Pancreas (tissue), 10 donors: ENCODE measurements at places on chromosomes 11 and 22.

GRCh38 chr22:46084943-46085827 is 65.1 kb upstream of the PPARA start:
- peak; percentile 92 for DNase-seq

- DNase-seq = no peak
Observed at GRCh38 chr11:83693306-83693992, 407.3 kb upstream of the CCDC90B start.

DNA sequence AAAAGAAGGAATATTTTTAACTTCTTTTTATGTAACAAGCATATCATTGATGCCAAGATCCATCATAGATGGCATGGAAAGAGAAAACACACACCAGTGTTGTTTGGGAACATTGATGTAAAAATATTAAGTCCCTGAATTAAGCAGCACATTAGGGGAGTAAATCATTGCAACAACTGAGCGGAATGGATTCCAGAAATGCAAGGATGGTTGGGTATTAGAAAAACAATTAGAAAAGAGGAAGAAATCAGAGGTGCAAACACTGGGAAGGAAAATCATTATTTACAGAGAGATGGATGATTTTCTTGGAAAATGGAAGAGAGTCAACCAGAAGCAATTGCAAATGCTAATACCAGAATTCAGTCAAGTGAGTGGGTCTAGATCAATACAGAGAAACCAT is 8.1 kb downstream of the SMIM38 start:
- DNase-seq = no peak

DNA sequence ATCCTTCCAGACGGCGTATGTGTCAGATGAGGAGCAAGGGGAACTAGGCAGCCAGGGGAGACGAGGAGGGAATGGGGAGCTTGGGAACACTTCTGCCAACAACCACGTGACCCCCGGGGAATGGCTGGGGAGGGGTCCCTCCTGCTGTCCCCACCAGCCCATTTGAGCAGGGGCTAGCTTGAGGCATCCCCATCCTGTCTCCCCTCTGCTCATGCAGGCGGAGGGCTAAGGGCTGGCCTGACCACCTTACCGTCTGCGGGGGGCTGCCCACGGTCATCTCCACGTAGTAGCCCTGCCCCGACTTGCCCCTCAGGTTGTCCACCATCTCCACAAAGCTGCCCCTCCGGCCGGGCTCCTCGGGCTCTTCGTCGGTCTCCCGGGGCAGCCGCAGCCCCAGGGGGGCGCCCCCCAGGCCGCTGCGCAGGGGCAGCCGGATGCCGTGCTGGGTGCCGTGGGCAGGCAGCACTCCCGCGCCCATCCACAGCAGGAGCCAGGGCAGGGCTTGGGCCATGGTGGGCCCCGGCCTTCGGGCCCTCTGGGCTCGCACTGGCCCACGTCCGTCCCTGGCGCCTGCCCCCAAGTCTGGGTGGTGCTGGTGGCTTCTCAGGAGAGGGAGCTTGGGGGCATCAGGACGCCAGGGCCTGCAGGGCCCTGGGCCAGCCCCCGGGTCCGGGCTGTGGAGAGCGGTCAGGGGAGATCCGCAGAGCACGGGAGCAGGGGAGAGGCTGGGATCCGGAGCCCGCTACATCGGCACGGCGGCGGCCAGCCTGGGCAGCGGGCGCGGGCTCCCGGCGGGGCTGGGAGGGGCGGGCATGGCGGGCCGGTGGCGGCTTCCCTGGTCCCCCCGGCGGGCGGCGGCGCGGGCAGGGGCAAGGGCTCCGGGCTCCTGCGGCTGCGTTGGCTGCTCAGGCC is 515 bp downstream of the BACE1 start:
- peak; percentile 53 for DNase-seq

- DNase-seq = no peak
Observed at GRCh38 chr22:39236321-39237317, 8.2 kb downstream of the PDGFB start.

DNA sequence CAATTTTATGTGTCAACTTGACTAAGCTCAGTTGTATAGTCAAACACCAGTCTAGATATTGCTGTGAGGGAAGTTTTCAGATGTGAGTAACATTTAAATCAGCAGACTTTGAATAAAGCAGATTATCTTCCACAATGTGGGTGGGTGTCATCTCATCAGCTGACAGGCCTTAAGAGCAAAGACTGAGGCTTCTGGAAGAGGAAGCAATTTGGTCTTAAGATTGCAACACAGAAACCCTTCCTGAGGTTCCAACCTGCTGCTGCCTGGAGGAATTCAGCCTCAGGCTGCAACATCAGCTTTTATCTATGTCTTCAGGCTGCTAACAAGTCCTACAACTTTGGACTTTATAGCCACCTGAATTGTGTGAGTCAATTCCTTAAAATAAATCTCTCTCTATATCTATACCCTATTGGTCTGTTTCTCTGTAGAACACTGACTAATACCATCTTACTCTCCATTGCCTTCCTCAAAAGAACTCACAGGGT is 277.2 kb upstream of the PLET1 start:
- no peak for DNase-seq

DNA sequence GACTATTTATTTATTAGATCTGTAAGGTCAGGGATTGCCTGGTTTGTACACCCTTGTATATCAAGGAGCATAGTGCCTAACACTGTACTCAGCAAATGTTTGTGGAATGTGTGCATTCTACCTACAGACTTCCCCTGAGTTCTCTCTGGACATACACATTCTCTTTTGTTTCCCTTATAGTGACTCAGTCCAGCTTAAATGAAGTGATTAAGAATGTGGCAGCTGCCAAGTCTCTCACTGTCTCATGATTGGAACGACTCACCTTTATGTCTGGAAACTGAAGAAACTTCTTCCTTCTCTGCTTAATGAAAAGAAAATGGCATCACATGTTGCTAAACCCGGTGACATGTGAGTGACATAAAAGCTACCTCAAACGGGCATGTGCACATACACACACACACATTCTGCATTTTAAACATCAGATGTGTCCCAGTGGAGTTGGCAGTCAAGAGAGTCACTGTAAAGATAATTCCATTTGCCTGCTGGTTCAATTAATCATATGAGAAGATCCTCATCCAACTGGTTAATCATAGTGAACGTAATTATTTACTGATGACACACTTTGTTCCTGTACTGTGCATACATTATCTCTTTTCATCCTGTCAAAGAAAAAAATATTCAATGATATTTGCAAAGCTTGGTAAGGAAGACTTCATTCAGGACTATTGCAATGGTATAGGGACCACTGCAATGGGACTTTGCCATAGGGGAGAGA is 42.8 kb downstream of the GLYAT start:
- DNase-seq = no peak

DNA sequence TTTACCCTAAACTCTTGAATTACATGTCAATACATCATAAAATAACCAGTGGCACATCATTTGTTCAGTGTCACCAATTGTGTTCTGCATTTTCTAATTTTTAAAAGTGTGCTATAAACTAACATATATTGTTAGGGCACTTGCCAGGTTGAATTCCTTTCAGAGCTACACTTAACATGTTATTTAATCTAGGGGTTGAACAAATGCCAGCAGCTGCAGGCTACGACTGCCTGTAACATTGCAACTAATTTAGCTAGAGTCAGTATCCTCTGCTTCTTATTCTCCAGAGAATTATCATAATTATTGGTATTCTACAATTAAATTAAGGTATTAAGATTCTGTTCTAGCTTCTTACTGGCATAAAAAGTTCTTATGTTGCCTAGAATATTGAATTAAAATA is 46.4 kb upstream of the ARHGAP42 start:
- no peak for DNase-seq

DNA sequence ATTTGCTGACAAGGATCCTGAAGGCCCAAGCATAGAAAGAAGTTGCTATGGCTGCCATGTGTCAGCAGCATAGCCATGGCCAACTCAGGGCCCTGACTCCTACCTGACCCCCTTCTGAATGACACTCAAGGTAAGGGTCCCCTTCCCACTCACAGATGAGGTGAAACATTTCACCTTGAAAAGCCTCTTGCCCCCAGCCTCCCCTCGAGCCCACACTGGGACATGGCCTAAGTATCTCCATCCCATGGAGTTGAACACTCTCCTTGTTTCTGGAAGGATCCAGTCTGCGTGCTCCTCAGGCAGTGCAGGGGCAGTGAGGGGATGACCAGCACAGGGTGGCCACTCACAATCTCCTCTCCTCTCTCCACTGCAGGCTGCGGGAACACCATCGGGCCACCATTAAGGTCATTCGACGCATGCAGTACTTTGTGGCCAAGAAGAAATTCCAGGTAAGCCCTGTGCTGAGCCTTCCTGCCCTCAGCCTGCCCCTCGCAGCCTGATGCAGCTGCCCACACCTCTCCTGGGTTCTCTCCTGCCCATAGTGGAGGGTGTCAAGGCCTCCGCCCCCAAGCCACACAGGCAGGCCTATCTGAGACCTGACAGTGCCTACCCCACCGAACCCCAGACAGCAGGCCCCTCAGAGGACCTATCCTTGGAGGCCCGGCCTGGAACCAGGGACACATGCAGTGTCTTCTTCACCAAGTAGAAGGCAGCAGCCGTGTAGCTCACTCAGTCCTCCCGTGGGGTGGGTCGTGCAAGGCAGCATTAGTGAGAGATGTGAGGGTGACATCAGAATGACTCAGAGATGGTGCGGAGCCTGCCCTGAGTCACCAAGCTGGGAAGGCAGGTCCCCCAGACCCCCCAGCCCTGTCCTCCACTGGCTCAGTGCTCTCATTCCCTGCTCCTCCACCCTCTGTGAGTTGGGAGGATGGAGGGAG is 68.9 kb upstream of the KCNQ1OT1 start:
- DNase-seq = peak; percentile 9

- no peak for DNase-seq
Observed at GRCh38 chr11:128392259-128392658, 195.1 kb downstream of the ETS1 start.

- DNase-seq = no peak
Observed at GRCh38 chr11:106988151-106989077, 29.9 kb downstream of the GUCY1A2 start.

- no peak for DNase-seq
Observed at GRCh38 chr22:47197773-47198500, 435.5 kb downstream of the TBC1D22A start.
